ENCODE measurements at places on chromosomes 13 and 19.

- DNase-seq: no peak
Measured at GRCh38 chr13:33917190-33917589, 99.2 kb downstream of the RFC3 start.

DNA sequence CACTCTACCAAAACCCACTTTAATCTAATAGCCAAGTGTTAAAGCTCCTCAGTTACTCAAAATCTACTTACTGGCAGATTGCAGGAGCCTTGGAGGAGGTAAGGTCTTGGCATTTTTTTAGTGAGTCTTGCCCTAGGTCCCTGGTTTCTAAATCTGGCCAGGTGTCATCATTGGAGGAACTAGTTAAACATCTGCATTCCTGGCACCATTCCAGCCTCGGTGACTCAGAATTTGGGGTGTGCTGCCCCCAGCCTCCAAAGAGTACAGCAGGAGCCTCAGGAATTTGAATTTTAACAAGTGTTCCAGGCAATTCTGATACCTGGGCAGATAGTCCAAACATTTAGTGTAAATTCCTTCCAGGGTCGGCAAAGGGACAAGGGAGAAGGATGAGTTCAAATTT, 37.4 kb downstream of the KLF5 start:
- DNase-seq: no peak

DNA sequence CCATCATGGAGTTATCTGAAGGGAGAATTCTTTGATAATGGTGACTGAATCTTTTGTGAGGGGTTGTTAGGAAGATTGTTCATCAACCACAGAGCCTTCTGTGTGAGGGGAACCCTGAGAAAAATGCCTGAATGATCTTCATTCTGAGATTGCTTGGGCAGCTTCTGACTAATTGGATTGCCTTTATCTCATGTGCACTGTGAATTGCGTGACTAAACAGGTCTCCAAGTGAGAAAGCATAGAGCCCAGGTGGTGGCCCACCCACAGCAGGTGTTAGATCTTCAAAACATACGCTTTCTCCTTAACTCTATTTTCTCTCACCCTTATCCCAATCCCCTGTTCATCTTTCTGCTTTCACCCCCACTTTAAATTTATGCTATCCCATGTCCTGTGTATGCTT, 58.3 kb downstream of the DOCK9 start:
- no peak for DNase-seq

GRCh38 chr13:111482806-111483620, 162.6 kb downstream of the TEX29 start:
- no peak for DNase-seq

GRCh38 chr19:4554717-4555116, 4.8 kb downstream of the SEMA6B start:
- DNase-seq: no peak

- no peak for DNase-seq
Measured at GRCh38 chr13:40961826-40962225, 57.3 kb downstream of the ELF1 start.

GRCh38 chr19:6694147-6694815, 24.3 kb upstream of the TNFSF14 start:
- no peak for DNase-seq

DNA sequence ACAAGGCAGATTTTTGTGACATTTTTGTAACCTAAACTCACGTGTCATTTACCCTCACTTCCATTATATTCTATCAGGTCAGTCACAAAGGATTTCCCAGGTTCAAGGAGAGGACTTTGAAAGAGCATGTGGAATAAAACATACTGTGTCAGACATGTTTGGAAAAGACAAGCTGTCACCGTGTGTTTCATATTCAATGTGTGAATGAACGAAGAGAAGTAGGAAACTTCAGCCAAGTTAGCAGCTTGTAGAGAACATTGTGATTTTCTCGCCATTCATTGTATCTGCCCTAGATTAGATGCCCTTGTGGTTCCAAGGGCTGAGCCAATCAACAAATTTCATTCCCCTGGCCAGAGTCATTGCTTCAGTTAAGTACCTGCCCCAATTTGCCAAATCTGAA, 2288.9 kb upstream of the PCDH20 start:
- no peak for DNase-seq

DNA sequence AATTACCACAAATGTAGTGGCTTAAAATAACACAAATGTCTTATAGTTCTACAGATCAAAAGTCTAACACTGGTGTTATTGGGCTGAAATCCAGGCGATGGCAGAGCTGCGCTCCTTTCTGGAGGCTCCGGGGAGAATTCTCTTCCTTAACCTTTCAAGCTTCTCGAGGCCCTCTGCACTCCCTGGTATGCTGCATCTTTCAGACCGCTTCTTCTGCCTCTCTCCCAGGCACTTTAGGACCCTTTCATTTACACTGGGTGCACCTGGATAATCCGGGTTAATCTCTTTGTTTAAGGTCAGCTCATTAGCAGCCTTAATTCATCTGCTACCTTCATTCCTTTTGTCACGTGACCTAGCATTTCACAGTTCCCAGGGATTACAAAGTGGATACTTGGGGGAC, 211.3 kb upstream of the RFC3 start:
- no peak for DNase-seq

GRCh38 chr13:94394723-94395122, 84.8 kb downstream of the DCT start:
- DNase-seq: no peak

GRCh38 chr19:799076-799881, 2.0 kb downstream of the PTBP1 start:
- DNase-seq: no peak

- no peak for DNase-seq
Measured at GRCh38 chr19:34837262-34837661, 64.2 kb upstream of the ZNF599 start.

- no peak for DNase-seq
Measured at GRCh38 chr13:76398425-76398824, 487.8 kb downstream of the KCTD12 start.

DNA sequence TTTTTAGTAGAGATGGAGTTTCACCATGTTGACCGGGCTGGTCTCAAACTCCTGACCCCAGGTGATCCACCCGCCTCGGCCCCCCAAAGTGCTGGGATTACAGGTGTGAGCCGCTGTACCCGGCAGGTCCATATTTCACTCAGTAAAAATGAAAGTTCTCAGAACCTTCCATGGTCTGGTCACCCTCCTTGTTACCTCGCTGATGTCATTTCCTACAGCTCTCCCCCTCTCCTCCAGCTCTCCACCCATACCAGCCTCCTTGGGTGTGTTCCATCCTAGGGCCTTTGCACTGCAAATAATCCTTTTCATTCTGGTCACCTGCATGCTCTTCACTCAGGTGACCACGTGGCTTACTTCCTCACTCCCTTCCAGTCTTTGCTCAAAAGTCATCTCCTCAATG, 78.2 kb upstream of the TNFSF11 start:
- DNase-seq: no peak

DNA sequence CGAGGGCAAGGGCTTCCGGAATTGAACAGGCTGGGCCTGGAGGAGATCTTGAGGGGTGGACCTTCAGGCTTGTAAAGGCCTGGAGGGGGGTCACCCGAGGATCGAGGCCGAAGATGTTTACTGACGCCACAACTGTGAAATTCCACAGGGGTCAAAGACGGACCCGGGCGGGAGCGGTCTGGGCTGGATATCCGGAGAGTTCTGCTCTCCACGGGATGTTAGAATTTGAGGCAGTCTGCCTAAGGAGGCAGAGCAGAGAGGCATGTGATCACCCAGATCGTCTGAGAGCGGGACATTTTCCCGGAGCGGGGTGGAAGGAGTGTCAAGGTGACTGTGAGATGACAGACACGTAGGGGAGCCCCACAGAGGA, 13.2 kb downstream of the KLHL26 start:
- no peak for DNase-seq

DNA sequence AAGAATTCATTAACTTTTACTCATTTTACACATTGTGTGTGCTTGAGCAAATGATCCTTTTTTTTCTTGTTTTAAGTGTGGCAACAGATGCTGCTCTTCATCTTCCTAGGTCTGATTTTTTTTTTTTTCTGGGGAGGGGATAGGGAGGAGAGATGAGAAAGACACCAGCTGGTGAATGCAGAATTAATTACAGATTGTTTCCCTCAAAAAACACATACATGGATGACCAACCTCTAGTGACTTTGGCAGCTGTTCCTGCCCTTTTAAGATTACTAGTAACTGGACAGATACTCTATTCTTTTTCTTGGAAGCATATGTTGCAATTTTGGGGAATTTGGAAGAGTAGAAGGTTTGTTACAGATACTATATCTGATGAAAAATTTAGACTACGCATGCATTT, 103.6 kb upstream of the MYO16 start:
- DNase-seq: no peak

DNA sequence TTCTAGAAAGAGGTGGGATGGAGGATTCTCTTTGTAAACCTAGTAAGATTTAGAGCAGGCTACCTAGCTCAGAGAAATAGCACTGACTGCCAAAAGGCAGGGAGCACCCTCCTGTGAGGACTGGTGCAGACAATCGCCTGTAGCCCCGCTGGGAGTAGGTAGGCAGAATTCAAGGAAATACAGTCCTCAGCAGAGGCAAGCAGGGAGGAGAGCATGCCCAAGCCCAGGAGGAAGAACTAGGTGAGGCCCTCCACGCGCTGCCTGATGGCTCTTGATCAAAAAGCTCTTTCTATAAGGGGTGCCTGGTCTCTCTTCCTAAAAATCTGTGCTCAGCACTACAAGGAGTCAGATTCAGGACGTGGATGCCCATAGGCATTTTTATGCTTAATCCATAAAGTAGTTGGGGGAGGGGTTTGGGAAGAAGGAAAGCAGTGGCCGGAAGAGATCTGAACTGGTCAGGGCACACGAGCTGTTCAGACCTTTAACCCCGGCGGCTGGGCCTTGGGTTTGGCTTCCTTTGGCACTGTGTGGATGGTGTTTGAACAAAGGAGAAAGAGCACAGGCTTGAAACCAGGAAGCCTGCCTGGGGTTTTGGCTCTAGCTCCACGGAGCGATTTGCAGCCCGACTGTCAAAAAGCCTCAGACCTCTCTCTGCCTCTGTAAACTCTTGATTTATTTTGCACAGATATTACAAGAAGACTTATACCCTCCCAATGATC, 320.6 kb downstream of the FOXO1 start:
- no peak for DNase-seq

- no peak for DNase-seq
Measured at GRCh38 chr13:66774046-66774445, 456.1 kb downstream of the PCDH9 start.

DNA sequence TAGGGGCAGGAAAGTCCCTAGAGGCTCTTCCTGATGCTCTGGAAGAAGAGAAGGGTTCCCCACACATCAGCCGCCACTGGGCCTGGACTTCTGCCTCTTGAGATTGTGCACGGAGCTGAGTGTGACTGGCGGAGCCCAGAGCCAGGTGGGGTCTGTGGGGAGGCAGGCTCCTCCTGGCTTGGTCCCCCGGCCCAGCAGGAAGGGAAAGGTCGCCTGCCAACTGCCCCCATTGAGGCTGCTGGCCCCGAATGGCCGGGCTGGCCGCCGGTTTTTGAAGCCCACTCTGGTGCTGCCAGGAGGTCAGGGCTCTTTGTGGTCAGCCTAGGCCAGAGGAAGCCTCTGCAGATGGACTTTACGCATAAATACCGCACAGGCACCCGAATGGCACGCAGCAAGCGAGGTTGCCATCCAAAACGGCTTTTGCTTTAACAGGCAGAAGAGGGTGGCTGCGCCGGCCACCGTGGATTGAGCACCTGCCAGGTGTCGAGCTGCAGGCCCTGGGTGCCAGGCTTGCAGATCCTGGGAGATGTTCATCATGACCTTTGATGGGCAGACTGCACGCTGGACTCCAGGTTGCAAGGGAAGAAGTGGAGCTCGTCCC, 5.0 kb downstream of the DAZAP1 start:
- no peak for DNase-seq

DNA sequence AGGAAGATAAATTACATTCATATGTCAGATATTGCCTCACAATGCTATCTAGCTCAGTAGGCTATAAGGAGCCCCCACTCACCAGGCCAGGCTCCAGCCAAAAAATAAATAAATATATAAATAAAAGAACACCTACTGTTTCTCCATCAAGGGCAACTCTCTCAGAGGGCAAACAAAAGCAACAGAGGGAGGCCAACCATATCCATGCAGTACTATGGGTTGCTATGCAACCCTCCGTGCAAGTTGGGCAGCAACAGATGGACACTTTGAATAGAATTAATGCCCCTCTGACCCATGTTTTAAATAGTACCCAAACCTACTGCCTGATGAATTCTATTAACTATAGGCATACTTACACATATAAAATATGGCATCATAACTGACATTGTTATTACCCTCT, 279.8 kb upstream of the EDNRB start:
- no peak for DNase-seq

DNA sequence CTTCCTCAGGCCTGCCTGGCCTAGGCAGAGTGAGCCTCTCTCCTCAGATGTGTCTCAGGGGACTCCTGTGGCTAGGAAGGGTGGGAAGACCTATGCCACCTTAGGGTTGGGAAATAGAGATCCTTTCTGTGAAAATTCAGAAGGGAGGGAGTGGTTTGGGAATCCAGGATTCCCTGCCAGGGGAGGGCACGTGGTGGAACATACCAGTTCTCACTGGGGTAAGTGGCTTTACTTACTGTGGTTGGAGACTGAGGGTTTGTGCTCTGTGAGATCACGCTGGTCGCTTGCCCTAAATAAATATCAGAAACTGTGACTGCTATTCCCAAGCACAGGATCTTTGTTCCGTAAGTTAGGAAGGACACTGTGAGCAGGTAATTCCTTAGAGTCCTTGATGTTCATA, 16.9 kb downstream of the CEACAM1 start:
- no peak for DNase-seq

- DNase-seq: no peak
Measured at GRCh38 chr19:32677657-32678056, 2.0 kb downstream of the RGS9BP start.

- no peak for DNase-seq
Measured at GRCh38 chr13:40749327-40749726, 21.7 kb downstream of the MRPS31 start.

DNA sequence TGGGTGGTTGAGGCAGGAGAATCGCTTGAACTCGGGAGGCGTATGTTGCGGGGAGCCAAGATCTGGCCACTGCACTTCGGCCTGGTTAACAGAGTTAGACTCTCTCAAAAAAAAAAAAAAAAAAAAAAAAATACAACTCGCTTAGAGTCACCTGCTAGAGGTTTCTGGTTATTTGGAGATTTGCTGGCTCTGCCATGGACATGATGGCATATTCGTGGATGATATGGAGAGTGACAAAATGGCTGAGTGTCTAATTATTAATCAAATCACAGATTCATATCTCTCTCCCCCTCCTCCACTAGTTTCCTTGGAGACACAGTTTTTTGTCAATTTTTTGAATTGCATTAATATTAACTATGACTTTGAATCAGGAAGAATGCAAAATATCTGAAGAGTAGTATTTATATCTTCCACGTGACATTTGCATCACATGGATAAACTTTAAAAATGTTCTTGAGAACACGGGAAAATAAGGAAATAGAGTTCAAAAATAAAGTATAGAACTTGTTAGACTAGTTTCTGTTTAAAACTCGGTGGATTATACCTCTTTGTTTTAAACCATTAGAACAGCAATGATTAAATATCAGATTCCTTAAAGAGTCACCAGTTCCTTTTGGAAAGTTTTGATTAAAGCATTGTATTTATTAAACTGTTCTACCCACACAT, 47.8 kb downstream of the KLF5 start:
- no peak for DNase-seq
